GM12878 (cell line): ENCODE measurements at places on chromosomes 11 and 22. TPM values are rescaled to one million over a fixed set of nuclear protein-coding genes. Genes with fewer than 3 reads are reported as not detected.

GRCh38 chr11:64059339-64060140, 23.8 kb downstream of the FLRT1 start:
- peaks cover 3% of the 10 kb centered on the region; the same call in 1 of the 2 replicates for H3K4me1 ChIP-seq
- no peaks in the 10 kb centered on the region; the same call in none of the 2 replicates for H3K27me3 ChIP-seq
- H3K4me3 ChIP-seq: no peak overlapping the region
- no peak overlapping the region for H3K27ac ChIP-seq
- H3K36me3 ChIP-seq: no peaks in the 10 kb centered on the region

DNA sequence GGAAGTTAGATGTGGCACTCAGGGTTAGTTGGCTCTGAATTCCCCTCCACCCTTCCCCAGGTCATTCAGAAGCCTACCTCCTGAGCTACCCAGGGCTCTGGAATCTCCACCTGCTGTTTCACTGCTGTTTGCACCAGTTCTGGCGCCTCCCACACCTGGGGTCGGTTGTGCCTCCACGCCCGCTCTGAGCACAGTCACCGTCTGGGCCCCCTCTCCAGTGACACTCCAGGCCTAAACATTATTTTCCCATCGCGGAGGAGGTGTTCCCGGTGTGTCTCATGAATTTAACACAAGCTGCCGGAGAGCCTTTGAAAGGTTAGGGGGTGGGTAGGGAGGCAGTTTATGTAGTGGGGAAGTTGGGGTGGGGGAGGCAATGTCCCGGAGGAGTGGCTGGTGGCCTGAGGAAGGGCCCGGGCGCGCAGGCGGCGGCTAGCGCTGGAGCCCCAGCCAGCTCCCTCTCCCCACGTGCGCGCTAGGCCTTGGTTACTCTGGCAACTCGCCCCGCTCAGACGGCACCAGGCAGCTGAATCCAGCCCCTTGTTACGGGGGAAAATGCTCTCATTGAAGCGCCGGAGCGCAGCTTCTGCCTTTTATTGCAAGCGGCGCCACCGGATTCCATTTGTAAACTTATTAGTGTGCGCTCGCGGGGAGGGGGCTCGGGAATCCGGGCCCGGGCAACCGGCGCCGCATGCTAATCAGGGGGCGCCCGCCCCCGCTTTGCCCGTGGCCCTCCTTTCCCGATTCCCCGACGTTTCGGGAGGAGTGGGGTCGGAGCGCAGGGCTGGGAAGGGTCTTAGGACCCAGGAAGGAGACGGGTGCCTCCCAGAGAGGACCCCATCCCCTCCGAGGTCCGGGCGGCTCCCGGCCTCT, 52.4 kb downstream of the GRIK4 start:
- H3K27ac ChIP-seq: no peak overlapping the region
- H3K27me3 ChIP-seq: no peaks in the 10 kb centered on the region
- no peaks in the 10 kb centered on the region for H3K36me3 ChIP-seq
- no peak for DNase-seq

GRCh38 chr22:28171712-28172111, 252.7 kb upstream of the PITPNB start:
- H3K4me3 ChIP-seq: no peak overlapping the region
- H3K36me3 ChIP-seq: no peaks in the 10 kb centered on the region

GRCh38 chr11:4454021-4454420, 4.9 kb downstream of the OR52K2 start:
- no peak overlapping the region for H3K27ac ChIP-seq
- H3K4me1 ChIP-seq: no peaks in the 10 kb centered on the region
- H3K36me3 ChIP-seq: no peaks in the 10 kb centered on the region
- no peaks in the 10 kb centered on the region; the same call in 1 of the 2 replicates for H3K27me3 ChIP-seq
- H3K4me3 ChIP-seq: no peak overlapping the region
- no peak for DNase-seq

DNA sequence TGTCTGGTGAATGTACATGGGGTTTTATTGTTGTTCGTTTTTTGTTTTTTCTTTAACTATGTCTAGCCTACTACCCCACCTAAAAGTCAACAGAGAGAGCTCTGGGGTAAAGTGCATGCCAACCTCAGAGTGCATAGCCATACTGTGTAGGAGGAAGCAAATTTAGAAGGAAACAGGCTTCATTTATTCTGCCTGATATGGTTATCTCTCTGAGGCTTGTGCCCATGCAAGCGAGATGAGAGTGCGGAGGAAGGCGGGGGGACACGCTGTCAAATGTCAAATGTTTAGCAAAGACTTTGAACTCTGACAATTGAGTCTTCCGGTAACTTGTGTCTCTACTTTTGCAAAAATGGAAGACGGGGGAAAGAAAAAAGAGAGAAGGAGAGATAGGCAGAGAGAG, 295.5 kb downstream of the ETS1 start:
- H3K36me3 ChIP-seq: no peaks in the 10 kb centered on the region
- no peak overlapping the region for H3K27ac ChIP-seq

DNA sequence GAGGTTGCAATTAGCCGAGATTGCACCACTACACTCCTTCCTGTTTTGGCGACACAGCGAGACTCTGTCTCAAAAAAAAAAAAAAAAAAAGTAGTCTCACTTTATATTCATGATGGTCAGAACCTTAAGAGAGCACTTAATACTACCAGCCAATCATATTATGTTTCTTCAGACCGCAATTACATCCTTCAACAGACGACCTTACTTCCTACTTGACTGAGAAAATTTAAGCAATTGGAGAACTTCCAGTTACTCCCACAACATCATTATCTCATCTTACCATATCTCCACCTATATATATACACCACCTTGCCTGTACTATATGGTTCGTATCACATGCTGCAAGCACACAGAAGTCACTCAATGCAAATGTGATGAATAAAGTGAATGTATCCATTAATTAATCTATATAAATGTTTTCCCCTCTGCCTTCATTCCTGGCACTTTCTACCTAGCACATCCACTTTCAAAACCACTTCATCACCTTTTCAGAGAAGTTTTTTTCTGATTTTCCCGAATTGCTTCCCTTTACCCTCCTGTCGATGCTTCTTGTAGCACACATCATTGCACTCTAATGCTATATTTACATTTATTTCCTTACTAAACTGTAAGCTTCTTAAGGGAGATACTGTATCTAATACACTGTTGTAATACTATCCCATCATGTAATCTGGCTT, 13.8 kb downstream of the ATP5MG start:
- no peak for DNase-seq
- H3K36me3 ChIP-seq: no peaks in the 10 kb centered on the region
- no peaks in the 10 kb centered on the region for H3K27me3 ChIP-seq
- H3K4me1 ChIP-seq: peaks cover 13% of the 10 kb centered on the region
- H3K4me3 ChIP-seq: no peak overlapping the region

The GRM5 gene
- total RNA-seq: not detected in 2 replicates

The ISX gene
- 0.21 and 0.45 TPM in 2 replicates for total RNA-seq

DNA sequence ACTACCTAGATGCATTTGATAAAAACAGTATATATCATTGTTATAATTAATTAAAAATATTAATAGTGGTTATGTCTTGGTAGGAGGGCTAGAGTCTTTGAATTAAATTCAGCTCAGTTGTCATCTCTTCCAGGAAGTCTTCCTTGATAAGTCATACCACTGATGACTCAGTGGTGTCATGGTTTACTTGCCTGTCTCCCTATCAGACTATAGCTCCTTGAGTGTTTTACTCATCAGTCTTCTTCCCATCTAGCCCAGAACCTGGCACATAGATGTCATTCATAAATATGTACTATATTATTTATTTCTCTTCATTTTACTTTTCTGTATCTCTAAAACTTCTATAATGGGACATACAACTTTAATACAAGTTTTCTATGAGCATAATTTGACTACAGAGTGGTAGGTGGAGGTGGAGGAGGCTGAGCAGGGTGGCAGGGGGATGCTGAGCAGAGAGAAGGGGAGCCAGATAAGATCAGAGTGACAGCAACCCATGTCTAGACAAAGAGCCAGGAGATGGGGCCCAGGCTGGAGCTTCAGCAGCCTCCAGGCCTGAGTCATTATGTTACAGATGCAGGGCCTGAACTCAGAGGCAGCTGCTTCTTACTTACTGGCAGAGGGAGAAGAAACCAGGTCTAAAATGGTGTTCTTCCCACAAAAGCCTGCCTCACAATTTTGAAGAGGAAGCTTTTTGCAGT, 82.3 kb upstream of the PHOX2A start:
- peaks cover 2% of the 10 kb centered on the region for H3K36me3 ChIP-seq
- H3K27ac ChIP-seq: no peak overlapping the region
- no peak for DNase-seq
- H3K27me3 ChIP-seq: no peaks in the 10 kb centered on the region
